ENCODE measurements at places on chromosomes 11 and 22. TPM values are rescaled to one million over a fixed set of nuclear protein-coding genes. Genes with fewer than 3 reads are reported as not detected.

Gene POTEH
- total RNA-seq = not detected

GRCh38 chr22:39428597-39429071, 28.2 kb upstream of the MGAT3 start:
- DNase-seq = no peak

DNA sequence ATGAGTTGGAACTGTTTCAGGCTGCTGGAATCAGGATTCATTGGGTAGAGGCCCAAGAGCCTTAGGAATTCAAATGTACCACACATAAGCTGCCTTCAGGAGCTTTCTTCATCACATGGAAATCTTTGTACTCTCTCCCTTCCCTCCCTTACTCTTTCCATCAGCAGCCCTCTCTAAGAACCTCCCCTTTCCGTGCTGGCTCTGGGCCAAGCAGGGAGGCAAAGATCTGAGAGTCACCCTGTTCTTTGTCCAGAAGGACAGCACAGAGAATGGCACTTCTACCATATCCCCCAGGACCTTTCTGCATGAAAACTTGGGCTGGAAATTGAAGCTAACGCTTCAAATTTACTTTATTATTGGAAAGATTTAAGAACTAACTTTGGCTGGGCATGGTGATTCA, 20.7 kb upstream of the TPBGL start:
- no peak for DNase-seq

Gene TBX10
- total RNA-seq = not detected

DNA sequence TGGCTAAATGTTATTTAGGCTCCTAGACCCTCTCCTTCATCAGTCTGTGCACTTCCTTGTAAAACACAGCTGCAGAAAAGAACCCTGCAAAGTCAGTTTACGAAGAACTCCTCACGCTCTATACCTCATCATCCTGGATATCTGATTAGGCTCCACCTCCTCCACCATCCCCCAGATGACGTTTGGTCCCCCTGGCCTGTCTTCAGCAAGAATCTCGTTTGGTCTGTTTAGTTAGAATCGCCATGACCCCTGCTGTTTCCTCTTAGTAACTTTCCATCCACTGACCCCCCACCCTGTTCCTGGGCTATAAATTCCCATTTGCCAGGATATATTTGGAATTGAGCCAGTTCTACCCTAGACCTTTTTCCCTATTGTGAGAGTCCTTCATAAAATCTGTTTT, 214.1 kb downstream of the OPCML start:
- DNase-seq = no peak

Gene GLYAT
- not detected for total RNA-seq

- no peak for DNase-seq
Observed at GRCh38 chr11:92784331-92784730, 185.1 kb upstream of the MTNR1B start.

Gene SYT13
- total RNA-seq = not detected

- no peak for DNase-seq
Observed at GRCh38 chr11:117842131-117842941, 17.8 kb upstream of the FXYD2 start.

DNA sequence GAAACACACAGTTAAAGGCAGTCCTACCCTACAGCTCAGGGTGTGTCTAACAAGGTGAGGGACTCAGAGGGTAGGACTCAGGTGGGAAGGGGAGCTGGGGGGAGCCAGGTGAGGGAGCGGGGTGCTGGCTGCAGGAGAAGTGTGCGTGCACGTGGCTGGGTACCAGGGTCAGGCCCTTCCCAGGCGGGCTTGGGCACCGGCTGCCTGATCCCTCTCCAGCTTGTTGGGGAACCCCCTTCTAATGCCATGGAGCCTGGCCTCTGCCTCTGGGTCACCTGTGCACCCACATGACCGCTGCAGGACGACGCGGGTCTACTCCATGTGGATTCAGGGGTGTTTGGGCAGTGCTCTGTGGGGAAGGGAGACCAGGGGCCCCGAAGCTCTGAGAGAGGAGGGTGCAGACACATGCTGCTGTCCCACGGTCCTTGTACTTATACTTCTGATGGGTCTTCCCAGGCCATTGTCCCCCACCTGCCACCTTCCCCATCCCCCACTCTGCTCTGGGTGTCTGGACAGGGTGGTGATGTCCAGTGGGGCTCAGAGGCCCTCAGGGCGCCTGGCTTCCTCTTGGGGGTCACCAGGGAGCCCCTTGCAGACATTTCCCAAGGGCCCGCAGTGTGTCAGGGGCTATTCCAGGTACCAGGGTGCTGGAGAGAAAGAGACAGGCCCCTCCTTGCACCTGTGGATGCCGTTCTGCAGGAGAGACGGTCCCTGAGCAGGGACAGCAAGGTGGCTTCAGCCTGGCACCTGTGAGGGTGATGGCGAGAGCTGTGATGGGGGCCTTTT, 10.4 kb upstream of the MRGPRD start:
- DNase-seq = no peak

Gene LRRC4C
- total RNA-seq = 0.27 TPM

DNA sequence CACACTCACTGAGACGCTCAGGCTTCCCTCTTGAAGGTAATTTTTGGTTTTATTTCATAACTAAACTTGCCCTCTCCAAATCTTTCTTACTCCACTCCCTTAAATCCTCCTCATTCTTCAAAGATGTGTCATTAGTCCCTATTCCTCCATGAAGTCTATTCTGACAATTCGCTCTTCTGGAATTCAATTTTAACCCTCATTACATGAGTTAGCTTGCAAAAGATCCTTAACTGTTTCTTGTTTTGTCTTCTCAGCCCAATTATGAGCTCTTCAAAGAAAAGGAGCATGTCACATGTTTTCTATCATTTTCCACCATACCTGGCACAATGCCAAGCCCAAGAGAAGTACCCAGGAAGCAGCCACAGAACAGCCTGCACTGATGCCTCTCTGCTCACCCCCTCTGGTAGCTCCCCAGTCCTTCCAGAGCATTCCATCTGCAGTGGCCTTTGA, 13.0 kb downstream of the GALNT18 start:
- DNase-seq = peak; percentile 69

DNA sequence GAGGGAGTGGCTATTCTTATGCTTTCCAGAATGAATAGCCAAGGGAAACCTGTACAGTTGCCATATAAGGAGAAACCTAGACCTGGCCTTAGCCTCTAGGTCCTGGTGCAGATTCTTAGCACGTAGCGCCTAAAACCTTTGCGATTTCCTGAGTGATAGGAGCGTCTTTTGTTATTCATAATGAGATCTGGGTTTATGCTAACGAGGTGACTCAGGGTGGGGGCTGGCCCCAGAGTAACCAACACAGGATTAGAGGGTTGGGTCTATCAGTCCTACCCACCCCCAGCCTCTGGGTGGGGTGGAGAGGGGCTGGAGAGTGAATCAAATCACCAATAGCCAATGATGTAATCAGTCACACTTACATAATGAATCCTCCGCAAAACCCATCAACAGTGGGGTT, 73.4 kb upstream of the PARVG start:
- no peak for DNase-seq

- peak; percentile 8 for DNase-seq
Observed at GRCh38 chr11:134275534-134276395, at the start of gene GLB1L3. Gene GLB1L3, plus strand, starts transcription at chr11:134276379. Its CDS starts 362 bp downstream, at chr11:134276741.

DNA sequence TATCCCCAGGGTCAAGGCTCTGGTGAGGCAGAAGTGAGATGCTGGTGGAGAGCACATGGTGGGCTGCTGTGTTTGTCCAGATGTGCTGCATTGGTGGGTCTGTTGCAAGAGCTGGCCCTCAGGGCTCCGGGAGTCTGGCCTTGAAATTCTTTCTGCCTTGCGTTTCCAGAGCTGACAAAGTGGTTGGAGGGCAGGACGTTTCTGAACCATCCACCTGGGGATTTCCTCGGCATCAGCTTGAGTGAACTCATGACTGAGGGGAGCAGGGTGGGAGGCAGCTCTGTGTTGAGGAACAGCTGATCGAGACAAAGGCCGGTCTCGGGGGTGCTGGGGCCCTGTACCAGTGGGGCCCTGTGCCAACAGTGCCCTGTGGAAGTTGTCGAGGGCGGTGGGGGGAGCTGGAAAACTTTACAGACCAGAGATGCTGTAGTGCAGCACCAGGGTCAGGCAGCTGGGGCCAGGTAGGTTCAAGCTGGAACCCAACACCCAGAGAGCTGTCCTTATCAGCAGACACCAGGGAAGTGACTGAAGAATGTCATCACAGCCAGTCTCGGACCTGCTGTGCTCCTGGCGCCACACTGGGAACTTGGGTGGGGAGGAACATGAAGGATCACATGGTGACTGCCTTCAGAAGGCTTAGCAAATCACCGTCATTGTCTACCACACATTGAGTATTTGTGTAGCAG, 4.9 kb downstream of the TSKU start:
- DNase-seq = peak; percentile 64

- peak; percentile 86 for DNase-seq
Observed at GRCh38 chr11:122069707-122070360, 46.2 kb downstream of the BLID start.

GRCh38 chr11:21653951-21654421, 538.9 kb upstream of the ANO5 start:
- DNase-seq = no peak

- no peak for DNase-seq
Observed at GRCh38 chr11:73468590-73469161, 92.5 kb downstream of the RELT start.

DNA sequence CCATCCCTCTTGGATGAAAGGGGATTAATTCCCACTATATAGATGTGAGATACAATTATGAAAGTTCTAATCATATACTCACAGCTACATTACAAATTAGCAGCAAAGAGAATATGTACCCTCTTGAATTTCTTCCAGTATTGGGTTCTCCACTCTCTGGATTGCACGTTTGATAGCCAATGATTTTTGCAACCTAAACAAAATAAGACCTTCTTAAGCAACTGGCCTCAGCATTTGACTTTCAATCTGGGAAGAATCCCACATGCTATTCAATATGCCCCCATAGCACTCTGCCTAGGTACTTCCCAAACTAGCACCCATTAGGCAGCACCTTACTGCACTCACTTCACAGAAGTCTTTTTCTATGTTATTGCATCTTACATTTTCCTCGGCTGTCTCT, 55.8 kb downstream of the ETS1 start:
- no peak for DNase-seq

- DNase-seq = no peak
Observed at GRCh38 chr11:75351541-75351790, at the start of gene ARRB1. Gene ARRB1, minus strand, starts transcription at chr11:75351661. Its CDS starts 54 bp downstream, at chr11:75351607.

DNA sequence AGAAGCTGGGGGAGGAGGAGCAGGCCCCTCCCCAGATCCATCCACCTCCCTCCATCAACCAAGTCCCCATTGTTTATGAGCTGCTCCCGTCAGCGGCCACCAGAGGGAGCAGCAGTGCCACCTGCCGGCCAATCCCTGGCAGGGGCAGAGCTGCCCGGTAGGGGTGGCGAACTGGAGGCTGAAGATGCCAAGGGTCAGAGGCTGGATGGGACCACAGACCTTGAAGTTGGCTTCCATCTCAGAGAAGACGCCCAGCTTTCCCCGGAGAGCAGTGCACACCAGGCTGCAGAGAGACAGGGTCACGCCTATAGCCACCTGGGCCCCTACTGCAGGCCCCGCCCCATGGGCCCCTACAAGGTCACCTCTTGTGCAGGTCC, 3.6 kb downstream of the FIBP start:
- peak; percentile 73 for DNase-seq

- no peak for DNase-seq
Observed at GRCh38 chr11:123479048-123479837, 49.2 kb downstream of the GRAMD1B start.

DNA sequence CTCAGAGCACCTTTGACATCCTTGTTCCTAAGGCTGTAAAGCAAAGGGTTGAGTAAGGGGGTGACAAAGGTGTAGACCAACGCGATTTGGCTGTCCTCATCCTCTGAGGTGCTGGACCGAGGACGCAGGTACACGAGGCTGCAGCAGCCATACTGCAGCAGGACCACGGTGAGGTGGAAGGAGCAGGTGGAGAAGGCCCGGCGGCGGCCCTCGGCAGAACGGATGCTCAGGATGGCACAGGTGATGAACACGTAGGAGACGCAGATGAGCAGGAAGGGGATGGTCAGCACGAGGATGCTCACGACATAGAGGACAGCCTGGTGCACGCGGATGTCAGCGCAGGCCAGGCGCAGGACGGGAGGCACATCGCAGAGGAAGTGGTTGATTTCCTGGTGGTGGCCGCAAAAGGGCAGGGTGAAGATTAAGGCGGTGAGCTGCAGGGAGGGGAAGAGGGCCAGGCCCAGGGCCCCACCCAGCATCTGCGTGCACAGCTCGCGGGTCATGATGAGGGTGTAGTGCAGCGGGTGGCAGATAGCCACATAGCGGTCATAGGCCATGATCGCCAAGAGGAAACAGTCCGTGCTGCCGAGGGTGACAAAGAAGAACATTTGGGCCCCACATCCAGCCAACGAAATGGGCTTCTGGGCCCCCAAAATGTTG, 632 bp downstream of the OR10Q1 start:
- DNase-seq = no peak

DNA sequence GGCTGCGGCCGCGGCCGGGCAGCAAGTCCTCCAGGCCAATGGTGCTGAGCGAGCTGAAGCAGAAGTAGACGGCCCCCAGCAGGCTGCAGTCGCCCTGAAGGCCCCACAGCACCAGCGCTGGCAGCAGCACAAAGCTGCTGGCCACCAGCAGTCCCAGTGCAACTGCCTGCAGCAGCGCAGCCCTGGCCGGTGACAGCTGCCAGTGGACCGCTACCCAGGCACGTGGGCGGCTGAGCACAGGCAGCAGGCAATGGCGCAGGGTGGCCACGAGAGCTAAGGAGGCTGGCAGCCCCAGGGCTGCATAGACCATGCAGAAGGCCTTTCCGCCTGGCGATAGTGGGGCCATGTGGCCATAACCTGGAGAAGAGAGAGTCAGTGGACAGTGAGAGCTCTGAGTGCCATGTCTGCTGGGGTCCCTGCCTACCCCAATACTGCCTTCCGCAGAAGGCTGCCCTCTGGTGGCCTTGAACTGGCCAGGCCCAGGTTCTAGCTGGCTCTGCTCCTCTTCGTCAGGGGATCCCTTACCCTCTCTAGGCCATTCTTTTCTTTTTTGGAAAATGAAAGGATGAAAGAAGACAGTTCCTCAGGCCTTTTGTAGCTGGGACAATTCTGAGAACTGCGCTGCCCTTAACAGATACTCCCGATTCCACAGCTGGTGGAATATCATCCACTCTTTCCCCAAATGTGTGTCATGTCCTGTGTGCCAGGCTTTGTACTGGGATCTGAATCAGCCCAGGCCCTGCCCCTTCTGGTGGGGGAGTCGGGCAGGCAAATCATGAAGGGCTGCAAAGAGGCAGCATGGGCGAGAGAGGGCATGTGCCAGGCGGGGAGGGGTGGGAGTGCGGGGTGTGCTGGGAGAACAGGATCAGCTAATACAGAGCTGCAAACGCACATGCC, 1.8 kb downstream of the KCNK7 start:
- no peak for DNase-seq

- DNase-seq = peak; percentile 81
Observed at GRCh38 chr11:20035701-20036601, 124.3 kb downstream of the DBX1 start.

Gene ST3GAL4
- 9.6 TPM for total RNA-seq

Gene NUMA1
- total RNA-seq = 134 TPM

Gene KRTAP5-1
- not detected for total RNA-seq

Gene NLRP14
- not detected for total RNA-seq

Measured in fibroblast of the aortic adventitia (primary cell).